ENCODE measurements at places on chromosomes 7 and 10.

DNA sequence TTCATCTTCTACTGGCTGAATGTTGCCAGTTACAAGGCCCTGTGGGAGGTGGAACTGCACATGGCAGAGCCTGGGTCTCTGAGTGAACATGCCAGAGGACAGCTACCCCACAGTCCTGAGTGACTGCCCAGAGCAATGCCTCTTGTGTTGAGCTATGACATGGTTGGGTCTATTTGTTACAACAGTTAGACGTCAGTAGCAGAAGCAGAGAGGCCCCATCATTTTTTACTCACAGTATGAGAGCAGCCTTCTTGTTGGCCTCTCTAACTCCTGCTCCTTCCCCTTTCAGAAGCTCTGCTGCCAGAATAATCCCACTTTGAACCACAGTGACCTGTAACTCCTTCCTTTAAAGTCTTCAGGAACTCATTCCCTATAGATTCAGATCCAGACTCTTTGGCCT lies 30.8 kb upstream of the NRP1 start:
- DNase-seq: no peak

GRCh38 chr10:5581670-5582566 lies 57.2 kb downstream of the CALML3 start:
- no peak for DNase-seq

DNA sequence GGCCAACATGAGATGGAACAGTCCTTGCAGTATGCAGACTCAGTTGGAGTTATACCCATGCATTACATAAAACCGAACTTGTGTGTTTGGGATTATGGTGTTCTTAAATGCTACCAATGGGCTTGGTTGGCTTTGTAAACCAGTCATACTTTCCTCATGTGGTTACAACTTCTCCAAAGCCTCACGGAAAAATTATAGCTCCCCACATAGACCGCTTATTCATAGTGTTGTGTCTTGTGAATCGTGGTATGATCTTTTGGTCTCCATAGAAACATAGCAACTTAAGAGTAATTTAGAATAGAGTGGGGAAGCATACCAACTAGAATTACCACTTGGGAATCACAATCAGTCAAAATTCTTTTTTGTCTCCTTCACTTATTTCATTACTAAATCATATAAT lies 112.3 kb upstream of the FZD1 start:
- DNase-seq: no peak

GRCh38 chr10:133276435-133277201 lies at the start of gene ADAM8:
Gene ADAM8 (minus strand): TSS chr10:133276868. CDS start chr10:133276817, 51 bp downstream.
- DNase-seq: peak; percentile 69

DNA sequence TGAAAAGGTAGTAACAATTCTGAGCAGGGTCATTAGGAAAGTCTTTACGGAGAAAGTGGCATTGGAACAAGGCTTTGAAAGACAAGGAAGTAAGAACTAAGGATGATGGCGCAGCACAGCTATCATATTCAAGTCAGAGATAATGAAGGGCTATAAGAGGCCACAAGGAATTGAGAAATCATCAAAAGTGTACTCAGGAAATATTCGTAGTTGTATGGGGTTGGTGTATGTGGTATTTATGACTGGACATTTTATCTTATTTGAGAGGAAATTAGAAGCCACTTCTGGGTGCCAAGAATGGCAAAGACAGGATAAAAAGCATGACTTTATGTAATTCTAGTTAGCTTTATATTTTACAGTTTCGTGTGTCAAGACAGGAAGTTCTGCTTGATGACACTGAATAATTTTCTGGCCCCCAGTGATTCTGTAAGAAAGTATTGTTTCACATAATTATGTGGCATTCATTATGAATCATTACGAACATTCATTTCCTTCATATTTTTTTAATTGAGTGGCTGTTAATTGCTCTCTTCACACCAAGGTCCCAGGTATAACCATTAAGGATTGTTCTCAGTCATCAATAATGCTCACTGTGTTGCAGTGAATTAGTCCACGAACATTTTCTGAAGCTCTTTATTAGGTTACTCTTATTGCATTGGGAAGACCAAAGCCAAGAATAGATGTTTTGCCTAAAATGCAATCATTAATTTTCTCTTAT lies 244.3 kb downstream of the PHF14 start:
- no peak for DNase-seq

DNA sequence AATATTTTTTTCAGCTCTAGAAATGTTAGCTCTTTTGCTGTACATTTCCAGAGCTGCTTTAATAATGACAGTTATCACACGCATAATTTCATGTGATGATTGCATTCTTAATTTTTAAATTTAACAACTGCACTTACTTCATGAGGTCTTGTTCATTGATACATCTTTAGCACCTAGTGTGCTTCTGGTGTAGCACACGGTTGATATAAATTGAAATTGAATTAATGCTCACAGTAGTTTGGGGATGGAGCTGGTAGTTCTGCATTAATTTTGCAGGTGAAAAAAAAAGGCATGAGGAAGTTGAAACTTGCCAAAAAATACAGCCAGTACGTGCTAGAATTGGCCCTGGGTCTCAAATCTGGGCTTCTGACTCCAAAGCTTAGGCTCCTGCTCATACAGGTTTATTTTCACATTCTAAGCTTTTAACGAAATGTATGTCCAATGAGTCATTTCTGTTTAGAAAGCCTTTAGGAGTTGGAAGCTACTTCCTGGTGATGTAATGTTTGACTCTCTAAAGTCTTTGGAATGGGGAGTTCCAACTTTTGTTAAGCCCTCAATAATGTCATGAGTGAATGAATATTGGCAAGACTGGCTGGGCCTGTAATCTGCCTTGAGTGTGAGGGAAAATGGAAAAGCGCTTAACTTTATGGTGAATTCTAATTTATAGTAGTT lies 62.5 kb downstream of the DAGLB start:
- DNase-seq: peak; percentile 96

Data from kidney tubule cell (primary cell).